ENCODE measurements at places on chromosomes 7 and 10.

GRCh38 chr10:62082729-62083411 lies 181.4 kb downstream of the ARID5B start:
- DNase-seq, result no peak

- DNase-seq, result no peak
These were observed 274.3 kb downstream of the ZMYND11 start for GRCh38 chr10:409408-410040.

DNA sequence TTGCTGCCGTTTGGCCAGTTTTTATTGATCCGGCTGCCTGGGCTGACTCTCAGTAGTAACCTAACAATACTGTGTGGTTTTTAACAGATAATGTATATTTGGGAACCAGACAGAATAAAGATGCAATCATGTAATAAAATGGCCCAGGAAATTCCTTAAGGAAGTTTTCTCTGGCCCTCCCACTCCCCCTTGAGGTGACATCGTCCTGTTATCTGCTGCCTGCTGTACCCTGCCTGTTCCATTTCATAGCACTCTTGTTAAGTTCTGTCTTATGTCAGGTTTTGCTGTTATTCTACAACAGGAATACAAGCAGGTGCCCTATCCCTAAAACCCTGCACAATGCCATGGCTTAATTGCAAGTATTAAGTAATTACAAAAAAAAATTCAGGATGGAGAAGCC lies 12.5 kb downstream of the ITGB8 start:
- DNase-seq, result no peak

DNA sequence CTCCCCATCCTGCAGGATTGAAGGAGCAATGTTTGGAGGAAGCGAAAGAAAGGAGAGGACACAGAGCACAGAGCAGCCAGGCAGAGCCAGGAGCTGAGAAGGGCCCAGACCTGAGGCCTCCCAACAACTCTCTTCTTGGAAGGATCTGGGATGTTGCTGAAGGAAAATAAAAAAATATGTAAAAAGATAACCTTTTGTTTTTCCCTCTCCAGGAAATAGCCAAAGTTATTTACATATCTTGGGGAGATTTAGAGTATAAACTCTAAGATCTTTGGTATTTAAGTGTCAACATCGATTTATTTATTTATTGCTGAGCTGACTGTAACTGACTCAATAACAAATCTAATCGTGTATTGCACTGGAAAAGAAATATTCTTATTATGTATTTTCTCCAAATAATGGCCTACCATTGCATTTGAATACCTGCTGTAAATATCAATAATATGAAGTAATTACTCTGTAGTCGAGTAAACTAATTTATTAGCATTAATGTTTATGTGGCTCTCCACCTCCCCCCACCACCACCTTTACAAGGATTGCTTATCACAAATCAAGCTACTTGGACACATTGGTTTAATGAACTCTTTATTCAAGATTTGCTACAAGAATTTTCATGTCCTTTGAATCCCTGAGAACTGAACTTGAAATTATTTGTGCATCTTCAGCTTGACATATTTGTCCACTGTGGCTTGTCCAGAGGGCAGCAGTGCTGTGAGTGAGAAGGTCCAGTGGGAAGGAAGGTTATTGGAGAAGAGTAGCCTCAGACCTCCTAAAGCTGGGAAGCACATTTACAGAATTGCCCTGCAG lies 1.8 kb upstream of the HOXA11 start:
- no peak for DNase-seq

- DNase-seq, result no peak
These were observed 179.2 kb upstream of the BET1 start for GRCh38 chr7:94183289-94183749.

- no peak for DNase-seq
These were observed 2.8 kb downstream of the GIMAP5 start for GRCh38 chr7:150740053-150740452.

- DNase-seq, result no peak
These were observed 276.7 kb downstream of the PARD3 start for GRCh38 chr10:34538281-34538829.

DNA sequence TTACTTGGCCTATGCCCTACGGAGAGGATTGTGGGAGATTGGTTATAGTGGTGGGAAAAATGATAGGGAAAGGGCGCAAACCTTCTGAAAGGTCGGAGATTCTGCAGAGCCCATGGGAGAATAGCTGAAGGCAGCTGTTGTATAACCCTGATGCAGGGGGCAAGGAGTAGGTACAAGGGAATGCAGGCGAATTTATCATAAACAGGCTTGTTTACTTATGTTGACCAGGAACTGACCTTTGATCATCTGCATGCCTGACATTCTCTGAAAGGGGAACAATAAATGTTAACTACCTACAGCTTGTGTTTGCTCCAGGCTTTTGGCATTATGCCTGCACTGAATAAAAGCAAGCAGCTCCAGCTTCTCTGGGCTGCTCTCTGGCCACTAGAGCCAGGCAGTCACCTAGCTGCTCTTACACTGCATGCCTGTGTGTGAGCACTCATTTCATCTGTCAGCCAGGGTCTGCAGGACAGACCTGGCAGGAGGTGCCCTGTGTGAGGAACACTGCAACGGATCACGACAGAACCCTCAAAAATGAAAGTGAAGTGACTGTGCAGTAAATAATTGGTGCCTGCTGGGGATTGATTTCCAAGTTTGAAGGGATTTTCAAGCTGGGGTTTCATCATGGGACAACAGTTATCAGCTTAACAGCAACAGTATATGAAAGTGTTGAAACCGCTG lies 31.1 kb upstream of the ABCA13 start:
- no peak for DNase-seq

DNA sequence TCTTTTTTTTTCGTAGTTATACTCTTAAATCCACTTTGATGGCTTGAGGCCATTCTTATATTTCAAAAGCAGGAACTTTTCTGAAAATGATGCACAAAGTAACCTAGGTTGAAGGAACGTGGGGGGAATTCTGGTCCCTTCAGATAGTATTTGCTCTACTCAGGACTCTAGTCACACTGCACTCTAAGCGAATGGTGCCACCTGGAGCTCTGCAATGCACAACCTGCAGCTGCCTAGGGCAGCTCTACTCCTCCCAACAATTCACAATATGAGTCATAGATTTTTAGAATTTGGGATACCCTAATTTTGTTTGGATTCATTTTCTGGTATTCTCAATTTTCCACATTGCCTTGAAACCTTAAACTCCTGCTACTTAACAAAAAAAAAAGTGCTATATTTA lies 17.3 kb downstream of the SYPL1 start:
- DNase-seq, result no peak

DNA sequence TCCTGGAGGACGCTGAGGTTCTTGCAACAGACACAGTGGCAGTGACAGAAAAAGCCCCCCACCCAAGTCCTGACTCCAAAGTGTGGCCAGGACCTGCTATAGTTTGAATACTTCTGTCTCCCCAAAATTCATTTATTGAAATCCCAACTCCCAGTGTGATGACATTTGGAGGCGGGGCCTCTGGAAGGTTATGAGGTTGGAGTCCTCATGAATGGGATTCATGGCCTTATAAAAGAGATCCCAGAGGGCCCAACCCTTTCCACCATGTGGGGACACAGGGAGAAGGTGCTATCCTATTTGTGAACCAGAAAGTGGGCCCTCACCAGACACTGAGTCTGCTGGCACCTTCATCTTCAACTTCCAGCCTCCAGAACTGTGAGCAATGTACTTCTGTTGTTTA lies 18.3 kb downstream of the ANXA11 start:
- DNase-seq, result no peak

- no peak for DNase-seq
These were observed 44.4 kb downstream of the ZC3HC1 start for GRCh38 chr7:130006771-130007170.

- DNase-seq, result no peak
These were observed 140.2 kb upstream of the PRPS1L1 start for GRCh38 chr7:18167815-18168214.

GRCh38 chr7:28579571-28579970 lies 167.3 kb downstream of the CREB5 start:
- DNase-seq, result no peak

GRCh38 chr10:92830478-92831389 lies 17.6 kb upstream of the EXOC6 start:
- no peak for DNase-seq

DNA sequence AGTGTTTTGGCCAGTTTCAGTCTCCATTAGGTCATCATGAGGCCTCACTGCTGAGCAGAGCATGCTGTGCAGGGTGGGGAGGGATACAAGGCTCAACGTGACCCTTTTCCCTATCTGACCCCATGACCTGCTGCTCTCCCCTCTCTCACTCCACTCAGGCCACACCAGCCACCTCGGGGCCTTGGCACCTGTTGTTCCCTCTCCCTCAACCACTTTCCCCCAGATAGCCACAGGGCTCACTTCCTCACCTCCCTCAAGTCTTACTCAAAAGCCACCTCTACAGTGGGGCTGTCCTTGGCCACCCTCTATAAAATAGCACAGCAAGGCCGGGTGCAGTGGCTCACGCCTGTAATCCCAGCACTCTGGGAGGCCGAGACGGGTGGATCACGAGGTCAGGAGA lies 13.9 kb downstream of the SH3PXD2A start:
- no peak for DNase-seq

- no peak for DNase-seq
These were observed 713.9 kb downstream of the SUGCT start for GRCh38 chr7:40848541-40849221.

GRCh38 chr10:62858364-62858763 lies 42.2 kb upstream of the EGR2 start:
- DNase-seq, result no peak

GRCh38 chr7:144032985-144033709 lies 15.6 kb upstream of the OR2A5 start:
- no peak for DNase-seq

- DNase-seq, result no peak
These were observed 6.4 kb downstream of the CDCA7L start for GRCh38 chr7:21939136-21939857.

DNA sequence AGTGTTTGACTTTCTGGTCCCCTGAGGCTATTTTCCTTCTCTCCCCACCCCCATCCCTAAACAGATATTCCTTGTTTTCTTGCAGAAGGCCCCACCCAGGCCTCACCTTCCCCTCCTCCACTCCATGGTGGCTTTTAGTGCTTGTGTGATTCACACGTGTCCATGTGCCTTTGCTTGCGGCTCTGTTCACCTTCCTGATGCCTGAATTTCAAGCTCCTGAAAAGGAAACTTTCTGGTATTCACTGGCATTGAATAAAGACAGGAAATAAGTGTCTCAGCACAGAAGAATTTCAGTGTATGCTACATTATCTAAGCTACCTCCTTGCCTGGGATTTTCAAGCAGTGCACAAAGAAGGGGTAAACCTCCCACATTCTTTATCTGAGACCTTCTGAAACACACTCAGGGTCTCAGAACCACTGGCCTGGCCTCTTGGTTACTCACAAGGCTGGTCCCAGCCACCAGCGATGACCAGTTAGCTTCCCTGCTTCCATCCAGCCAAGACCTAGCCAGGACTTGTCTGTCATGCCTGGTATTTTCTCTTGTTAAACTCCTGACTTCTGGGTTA lies 17.2 kb upstream of the UBE2H start:
- DNase-seq, result no peak

DNA sequence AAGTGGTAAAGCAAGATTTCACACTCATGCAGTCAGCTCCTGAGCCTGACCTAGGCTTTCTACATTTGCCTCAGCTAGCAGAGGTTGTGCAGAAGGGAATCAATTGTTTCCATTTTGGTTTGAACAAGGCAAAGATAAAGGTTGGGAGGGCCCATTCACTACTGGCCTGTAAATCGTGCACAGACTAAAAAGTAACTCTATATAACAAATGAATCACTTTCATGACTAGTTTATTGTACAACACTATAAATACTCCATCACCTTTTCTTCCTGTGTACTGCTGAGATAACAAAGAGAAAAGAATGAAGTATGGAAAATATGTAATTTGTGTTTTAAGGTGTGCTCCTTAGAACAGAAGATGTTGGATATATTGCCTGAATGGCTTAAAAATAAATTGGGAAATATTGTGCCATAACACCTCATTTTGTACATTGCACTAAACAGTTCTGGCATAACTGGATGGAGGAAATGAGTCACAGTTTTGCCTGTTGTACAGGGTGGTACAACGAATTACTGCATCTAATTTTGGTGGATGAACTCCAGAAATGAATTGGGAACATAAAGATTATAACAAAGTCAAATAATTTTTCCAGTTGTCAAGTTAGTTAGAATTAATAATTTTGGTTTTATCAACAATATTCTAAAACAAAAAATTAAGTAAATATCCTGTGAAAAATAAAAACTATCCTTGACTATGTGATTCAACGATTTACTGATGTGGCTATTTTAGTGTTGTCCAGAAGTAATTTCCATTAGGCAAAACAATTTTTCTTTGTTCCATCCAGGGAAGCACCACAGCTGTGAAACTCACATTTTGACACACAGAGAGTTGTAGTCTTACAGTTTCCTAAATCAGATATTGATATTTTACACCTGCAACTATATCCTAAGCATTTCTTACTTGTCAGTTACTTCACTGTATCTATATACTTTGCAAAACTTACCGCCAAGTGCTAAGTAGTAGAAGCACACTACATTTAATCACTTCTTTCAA lies 18.0 kb downstream of the SEMA3C start:
- DNase-seq, result no peak

DNA sequence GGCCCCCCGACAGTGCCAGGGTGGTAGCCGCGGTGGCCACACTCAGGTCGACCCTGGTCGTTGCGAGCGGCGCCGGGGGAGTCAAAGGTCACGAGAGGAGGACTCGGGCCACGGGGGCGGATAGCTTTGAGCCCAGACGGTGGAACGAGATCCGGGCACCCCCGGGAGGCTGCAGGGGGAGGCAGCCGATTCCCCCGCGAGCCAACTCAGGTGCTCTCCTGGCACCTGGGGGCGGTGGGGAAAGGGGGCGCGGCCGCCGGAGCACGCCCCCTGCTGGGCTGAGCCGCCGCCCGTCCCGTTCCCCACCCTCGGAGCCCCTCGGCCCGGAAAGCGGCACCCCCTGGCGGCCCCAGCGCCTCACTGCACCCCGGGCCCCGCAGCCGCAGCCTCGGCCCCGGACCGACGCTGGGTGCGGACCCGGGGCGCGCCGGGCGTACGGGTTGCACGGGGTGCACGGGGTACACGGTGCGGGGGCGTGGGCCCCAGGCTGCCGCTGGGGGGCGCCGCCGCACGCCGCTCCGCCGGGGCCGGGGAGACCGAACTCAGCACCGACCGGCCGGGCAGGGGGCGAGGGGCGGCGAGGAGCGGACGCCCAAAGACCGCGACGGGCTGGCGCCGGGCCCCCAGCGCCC lies 521 bp upstream of the NYAP1 start:
- DNase-seq, result peak; percentile 77
